Adrenal gland (tissue), 19 donors: ENCODE measurements at places on chromosomes 1 and 21. TPM values are rescaled to one million over a fixed set of nuclear protein-coding genes. Genes with fewer than 3 reads are reported as not detected.

The CHI3L1 gene
- polyA plus RNA-seq = 0.53 TPM

The SLC25A34 gene
- polyA plus RNA-seq = 4.7 TPM

The CHIA gene
- polyA plus RNA-seq = not detected

The DENND2D gene
- 39.9 TPM for polyA plus RNA-seq

The RAB3B gene
- polyA plus RNA-seq = 0.20 TPM

The LAMB3 gene
- 8.2 TPM for polyA plus RNA-seq

The TDRD10 gene
- polyA plus RNA-seq = 22.8 TPM

The MDM4 gene
- 24.3 TPM for polyA plus RNA-seq

The SYCP1 gene
- 0.07 TPM for polyA plus RNA-seq

The NBPF4 gene
- not detected for polyA plus RNA-seq

The C1QC gene
- polyA plus RNA-seq = 114 TPM

The WARS2 gene
- polyA plus RNA-seq = 16.3 TPM

The RIMKLA gene
- 0.07 TPM for polyA plus RNA-seq

The IFNLR1 gene
- polyA plus RNA-seq = 1.8 TPM

The SAMD11 gene
- 96.6 TPM for polyA plus RNA-seq

The BGLAP gene
- 3.0 TPM for polyA plus RNA-seq

The RNF2 gene
- polyA plus RNA-seq = 3.5 TPM

The FNBP1L gene
- 7.3 TPM for polyA plus RNA-seq

The PTGS2 gene
- polyA plus RNA-seq = 0.77 TPM

The TACSTD2 gene
- 1.2 TPM for polyA plus RNA-seq

The NKAIN1 gene
- 10.7 TPM for polyA plus RNA-seq

The CYP4A11 gene
- not detected for polyA plus RNA-seq

The SHE gene
- 12.7 TPM for polyA plus RNA-seq

The TRIM17 gene
- polyA plus RNA-seq = 1.8 TPM

The GBP7 gene
- polyA plus RNA-seq = 1.3 TPM

The PRDX1 gene
- 559 TPM for polyA plus RNA-seq

The TMCO1 gene
- polyA plus RNA-seq = 33.4 TPM

The RNF186 gene
- not detected for polyA plus RNA-seq

The HSPA6 gene
- polyA plus RNA-seq = 0.92 TPM

The LINGO4 gene
- polyA plus RNA-seq = 0.33 TPM

The SERINC2 gene
- 8.3 TPM for polyA plus RNA-seq

The PANK4 gene
- 13.8 TPM for polyA plus RNA-seq
